ENCODE measurements at places on chromosomes 7 and 10. TPM values are rescaled to one million over a fixed set of nuclear protein-coding genes. Genes with fewer than 3 reads are reported as not detected.

Gene ITPRID1
- total RNA-seq: not detected

Gene NKX2-3
- not detected for total RNA-seq

DNA sequence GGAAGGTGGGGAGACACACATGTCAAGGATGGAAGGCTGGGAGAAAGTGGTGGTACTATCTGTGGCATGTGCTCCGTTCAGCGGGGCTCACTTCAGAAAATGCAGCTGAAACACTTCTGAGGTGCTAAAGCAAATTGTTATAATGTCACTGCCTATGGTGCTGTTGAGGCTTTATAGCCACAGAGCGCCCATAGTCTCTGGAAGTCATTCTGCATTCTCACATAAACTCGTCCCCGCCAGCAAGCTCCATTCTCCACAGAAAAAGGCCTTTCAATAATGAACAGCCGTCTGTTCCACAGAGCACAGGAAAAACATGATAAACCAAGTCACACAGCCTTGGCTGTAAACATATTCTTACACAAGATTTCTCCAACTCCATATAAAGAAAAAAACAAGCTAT, 131.9 kb downstream of the TAX1BP1 start:
- no peak for DNase-seq

- DNase-seq: no peak
Measured at GRCh38 chr7:157819455-157819807, 482.6 kb downstream of the DNAJB6 start.

GRCh38 chr10:15521328-15521903, 150.3 kb upstream of the FAM171A1 start:
- no peak for DNase-seq

- DNase-seq: no peak
Measured at GRCh38 chr7:39252916-39253315, 275.2 kb downstream of the POU6F2 start.

DNA sequence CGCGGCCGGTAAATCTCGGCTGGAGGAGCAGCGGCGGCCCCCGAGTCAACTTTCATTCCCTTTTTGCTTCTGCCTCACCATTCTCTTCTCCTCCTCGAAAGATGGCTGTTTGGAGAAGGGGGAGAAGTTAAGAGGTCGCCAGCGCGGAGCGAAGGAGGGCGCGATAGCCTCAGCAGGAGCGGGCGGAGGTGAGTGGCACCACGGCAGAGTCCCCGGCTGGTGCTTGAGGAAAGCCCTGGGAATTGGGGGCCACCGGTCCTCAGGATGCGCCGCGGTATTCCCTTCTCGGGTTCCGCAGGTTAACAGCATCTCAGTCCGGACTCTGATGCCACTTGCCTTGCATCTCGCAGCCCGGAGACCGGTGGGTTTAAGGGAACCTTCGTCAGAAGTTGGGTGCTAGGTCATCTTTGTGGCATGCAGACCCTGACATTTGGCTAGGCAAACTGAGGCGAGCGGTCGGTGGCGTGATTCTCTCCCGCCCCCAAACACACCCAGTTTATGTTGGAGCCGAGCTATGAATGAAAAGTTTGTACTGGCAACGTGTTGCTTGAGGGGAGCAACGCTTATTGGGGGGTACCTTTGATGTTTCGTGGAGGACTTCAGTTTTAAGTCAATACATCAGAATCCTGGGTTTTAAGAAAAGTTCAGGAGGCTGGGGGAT, 59.5 kb upstream of the PRPS1L1 start:
- no peak for DNase-seq

GRCh38 chr7:44057181-44057848, 8.1 kb downstream of the PGAM2 start:
- DNase-seq: no peak

GRCh38 chr7:74464931-74465886, 11.5 kb downstream of the GTF2IRD1 start:
- DNase-seq: no peak

All from activated CD8-positive, alpha-beta T cell treated with anti-CD3 and anti-CD28 coated beads, Interleukin-2, amount 10 ng/mL, durations not matched to agents 7 days and 5 days (primary cell).